ENCODE measurements at places on chromosomes 1 and 21.
A peak's percentile ranks its signal among the peaks of the same experiment; 100 is the strongest.

- no peak overlapping the region for H3K27ac ChIP-seq
- no peak overlapping the region for H3K4me3 ChIP-seq
- no peaks in the 10 kb centered on the region for H3K36me3 ChIP-seq
- peaks cover 9% of the 10 kb centered on the region for H3K27me3 ChIP-seq
- H3K4me1 ChIP-seq: peaks cover 29% of the 10 kb centered on the region
These were observed 37.7 kb downstream of the LHX9 start for GRCh38 chr1:197954718-197955418.

- H3K4me3 ChIP-seq: no peak overlapping the region
- no peak overlapping the region for H3K27ac ChIP-seq
- H3K36me3 ChIP-seq: no peaks in the 10 kb centered on the region
- H3K27me3 ChIP-seq: peaks cover 6% of the 10 kb centered on the region
These were observed 16.4 kb upstream of the C1orf159 start for GRCh38 chr1:1132042-1132950.

- peak; percentile 83 for DNase-seq
- H3K4me1 ChIP-seq: peaks cover 13% of the 10 kb centered on the region
- H3K27ac ChIP-seq: peak within 1 kb of the TSS; percentile 28
- H3K27me3 ChIP-seq: no peaks in the 10 kb centered on the region
- H3K4me3 ChIP-seq: no peak within 1 kb of the TSS
- peaks cover 2% of the 10 kb centered on the region for H3K36me3 ChIP-seq
These were observed at the start of gene ATPAF1 for GRCh38 chr1:46667782-46668760. Gene ATPAF1 (minus strand): TSS chr1:46668364. CDS start chr1:46668322, 42 bp downstream.

- no peaks in the 10 kb centered on the region for H3K36me3 ChIP-seq
- DNase-seq: no peak
- H3K27ac ChIP-seq: no peak overlapping the region
- peaks cover 2% of the 10 kb centered on the region for H3K4me1 ChIP-seq
These were observed 34.0 kb upstream of the BACE2 start for GRCh38 chr21:41133874-41134522.

GRCh38 chr21:45517249-45518065 is 24.8 kb downstream of the SLC19A1 start:
- H3K4me3 ChIP-seq: no peak overlapping the region
- peaks cover 32% of the 10 kb centered on the region for H3K36me3 ChIP-seq
- no peaks in the 10 kb centered on the region for H3K4me1 ChIP-seq
- DNase-seq: peak; percentile 75
- H3K27me3 ChIP-seq: no peaks in the 10 kb centered on the region

DNA sequence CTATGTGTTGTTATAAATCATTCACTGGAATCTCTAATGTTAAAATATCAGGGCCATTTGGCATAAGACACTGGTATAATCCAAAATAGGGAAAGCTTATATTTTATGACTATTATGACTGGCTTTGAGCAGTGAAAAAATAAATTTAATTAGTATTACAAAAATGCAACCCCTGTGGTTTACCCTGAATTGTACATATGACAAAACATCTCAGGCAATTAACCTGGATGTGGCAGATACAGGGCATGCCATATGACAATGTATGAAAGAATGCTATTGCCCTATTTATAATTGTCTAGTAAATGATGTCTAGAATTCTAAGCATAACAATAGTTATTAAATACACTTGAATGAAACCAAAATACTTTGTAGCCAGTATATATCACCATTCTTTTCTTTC is 532.5 kb upstream of the ADGRL4 start:
- no peak overlapping the region for H3K4me3 ChIP-seq
- no peaks in the 10 kb centered on the region for H3K4me1 ChIP-seq
- no peak for DNase-seq
- H3K27ac ChIP-seq: no peak overlapping the region
- no peaks in the 10 kb centered on the region for H3K27me3 ChIP-seq
